ENCODE measurements at places on chromosomes 5 and 9.

- no peak for DNase-seq
These were observed 186.5 kb downstream of the ARHGEF28 start for GRCh38 chr5:73812457-73812856.

GRCh38 chr9:127336086-127336485, 60.9 kb upstream of the SLC2A8 start:
- no peak for DNase-seq

- DNase-seq = no peak
These were observed 79.6 kb downstream of the NTNG2 start for GRCh38 chr9:132241483-132241839.

GRCh38 chr5:60339691-60340201, 360.2 kb downstream of the DEPDC1B start:
- no peak for DNase-seq

GRCh38 chr9:82894961-82895821, 167.8 kb downstream of the RASEF start:
- no peak for DNase-seq

DNA sequence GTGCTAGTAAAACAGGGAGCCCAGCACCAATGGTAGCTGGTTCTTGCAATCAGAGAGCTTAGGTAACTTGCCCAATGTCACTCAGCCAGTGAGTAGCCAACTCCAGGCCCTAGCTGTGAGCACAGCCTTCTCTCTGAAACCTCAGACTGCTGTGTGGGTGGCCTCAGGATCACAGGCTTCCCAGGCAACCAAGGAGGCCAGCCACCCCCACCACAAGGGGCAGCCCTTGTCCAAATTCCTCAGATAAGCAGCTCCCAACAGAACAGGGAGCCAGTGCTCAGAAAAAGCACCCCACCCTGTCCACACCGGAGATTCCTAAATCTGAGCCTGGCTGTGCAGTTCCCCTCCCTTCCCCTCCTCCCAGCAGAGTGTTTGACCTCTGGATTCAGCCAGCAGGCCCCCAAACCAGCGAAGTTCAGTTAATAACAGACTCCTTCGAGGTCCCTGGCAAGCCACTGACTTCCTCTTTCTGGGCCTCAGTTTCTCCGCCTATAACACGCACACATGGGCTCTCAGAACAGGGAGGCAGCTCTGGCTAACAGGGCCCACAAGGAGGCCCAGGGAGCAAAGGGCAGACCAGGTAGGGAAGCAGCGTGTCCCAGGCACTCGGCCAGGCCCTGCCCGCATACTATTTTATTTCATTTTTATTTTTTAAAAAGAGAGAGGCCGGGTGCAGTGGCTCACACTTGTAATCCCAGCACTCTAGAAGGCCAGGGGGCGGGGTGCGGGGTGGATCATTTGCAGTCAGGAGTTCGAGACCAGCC, 2.7 kb downstream of the EEIG1 start:
- DNase-seq = peak; percentile 32

- no peak for DNase-seq
These were observed 168.1 kb downstream of the EFNA5 start for GRCh38 chr5:107502676-107503060.

DNA sequence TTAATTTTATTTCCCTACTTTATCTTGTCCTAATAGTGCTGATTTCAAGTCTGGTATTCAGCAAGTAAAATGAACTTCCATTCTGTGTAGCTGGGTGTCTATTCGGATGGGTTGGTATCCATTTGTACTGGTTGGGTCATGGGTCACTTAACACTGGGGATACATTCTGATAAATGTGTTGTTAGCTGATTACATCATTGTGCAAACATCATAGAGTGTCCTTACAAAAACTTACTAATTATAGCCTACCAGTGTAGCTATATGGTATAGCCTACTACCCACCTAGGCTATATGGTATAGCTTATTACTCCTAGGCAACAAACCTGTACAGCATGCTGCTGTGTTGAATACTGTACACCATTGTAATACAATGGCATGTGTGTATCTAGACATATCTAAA, 1373.7 kb upstream of the DMAC1 start:
- DNase-seq = no peak

- peak; percentile 75 for DNase-seq
These were observed at the start of gene SARDH for GRCh38 chr9:133737774-133738639. Gene SARDH (minus strand): TSS chr9:133738352. CDS start chr9:133734173, 4,179 bp downstream.

GRCh38 chr5:180974612-180975315, 13.9 kb upstream of the BTNL3 start:
- no peak for DNase-seq

- DNase-seq = peak; percentile 24
These were observed 150.5 kb downstream of the YTHDC2 start for GRCh38 chr5:113663879-113664541.

GRCh38 chr5:161302559-161302958, 244.0 kb downstream of the GABRB2 start:
- no peak for DNase-seq

DNA sequence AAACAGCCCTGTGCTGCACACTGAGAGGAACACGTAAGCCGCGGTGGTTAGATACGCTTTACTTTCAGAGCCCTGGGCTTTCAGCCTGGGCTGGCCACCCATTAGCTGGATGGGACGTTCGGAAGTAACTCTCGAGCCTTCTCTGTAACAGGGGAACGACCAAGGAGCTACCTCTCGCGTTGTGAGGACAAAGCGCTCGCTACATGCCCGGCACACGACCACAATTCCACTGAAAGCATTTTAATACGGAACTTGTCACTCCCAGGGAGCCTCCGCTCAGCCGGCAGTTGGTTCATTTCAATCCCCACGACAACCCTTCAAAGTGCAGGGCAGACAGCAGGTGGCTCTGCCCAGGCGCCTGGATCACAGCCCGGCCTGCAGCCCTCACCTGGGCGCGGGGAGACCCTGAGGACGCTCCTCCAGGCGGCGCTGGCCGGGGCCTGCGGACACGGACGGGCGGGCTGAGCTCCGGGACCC, 368 bp downstream of the SURF1 start:
- no peak for DNase-seq

GRCh38 chr5:35672995-35673394, 55.3 kb downstream of the SPEF2 start:
- DNase-seq = peak; percentile 50
